COR-L47 (cell line): ENCODE measurements at places on chromosomes 2 and 18.

- DNase-seq = no peak
Measured at GRCh38 chr2:22221006-22221405, 1097.2 kb downstream of the TDRD15 start.

DNA sequence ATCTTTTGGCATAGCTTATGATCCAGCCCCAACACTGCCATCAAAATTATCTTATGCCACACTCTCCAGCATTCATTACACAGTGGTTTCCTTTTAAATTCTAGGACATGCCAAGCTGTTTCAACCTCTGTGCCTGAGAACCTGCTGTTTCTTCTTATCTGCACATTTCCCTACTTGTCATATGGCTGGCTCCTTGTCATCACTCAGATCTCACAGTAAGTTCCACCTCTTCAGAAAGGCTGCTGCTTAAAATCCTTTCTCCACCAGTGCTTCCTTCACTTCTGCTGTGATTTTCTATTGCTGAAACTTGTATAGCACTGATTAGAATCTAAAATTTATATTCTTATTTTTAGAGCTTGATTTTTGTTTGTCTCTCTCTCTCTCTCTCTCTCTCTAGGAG, 43.4 kb downstream of the MC4R start:
- no peak for DNase-seq

GRCh38 chr2:98473995-98474780, 29.5 kb downstream of the INPP4A start:
- DNase-seq = no peak

DNA sequence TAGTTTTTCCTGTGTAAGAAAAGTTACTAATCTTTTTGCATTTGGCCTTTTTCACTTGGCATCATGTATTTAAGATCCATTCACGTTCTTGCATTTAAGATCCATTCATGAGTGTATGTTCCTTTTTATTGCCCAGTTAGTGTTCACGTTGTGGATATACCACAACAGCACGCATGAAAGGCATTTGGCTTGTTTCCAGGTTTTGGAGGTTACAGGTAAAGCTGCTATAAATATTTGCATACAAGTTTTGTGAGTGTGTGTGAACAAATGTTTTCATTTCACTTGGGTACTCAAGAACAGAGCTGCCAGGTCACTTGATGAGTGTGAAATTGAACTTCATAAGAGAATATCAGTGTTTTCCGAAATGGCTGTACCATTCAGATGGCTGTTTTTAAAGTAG, 121.2 kb downstream of the CCBE1 start:
- DNase-seq = no peak

DNA sequence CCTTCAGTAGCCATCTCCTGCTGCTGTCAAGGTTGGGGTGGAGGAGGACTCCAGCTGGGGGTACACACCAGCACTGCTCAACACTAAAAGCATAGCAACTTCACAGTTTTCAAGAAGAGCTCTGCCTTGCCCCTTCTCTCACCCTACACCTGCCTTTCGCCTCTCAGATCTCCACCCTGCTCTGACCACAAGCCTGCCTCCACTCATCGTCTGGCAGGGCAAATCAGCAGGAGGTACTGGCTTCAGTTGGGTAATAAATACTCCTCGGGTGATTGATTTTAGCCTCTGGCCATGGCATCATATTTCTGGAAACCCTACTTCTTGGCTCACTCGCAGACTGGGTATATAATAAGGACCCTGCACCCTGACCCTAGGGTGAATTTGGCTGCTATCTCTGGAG, 3.1 kb upstream of the PRKAG3 start:
- no peak for DNase-seq

DNA sequence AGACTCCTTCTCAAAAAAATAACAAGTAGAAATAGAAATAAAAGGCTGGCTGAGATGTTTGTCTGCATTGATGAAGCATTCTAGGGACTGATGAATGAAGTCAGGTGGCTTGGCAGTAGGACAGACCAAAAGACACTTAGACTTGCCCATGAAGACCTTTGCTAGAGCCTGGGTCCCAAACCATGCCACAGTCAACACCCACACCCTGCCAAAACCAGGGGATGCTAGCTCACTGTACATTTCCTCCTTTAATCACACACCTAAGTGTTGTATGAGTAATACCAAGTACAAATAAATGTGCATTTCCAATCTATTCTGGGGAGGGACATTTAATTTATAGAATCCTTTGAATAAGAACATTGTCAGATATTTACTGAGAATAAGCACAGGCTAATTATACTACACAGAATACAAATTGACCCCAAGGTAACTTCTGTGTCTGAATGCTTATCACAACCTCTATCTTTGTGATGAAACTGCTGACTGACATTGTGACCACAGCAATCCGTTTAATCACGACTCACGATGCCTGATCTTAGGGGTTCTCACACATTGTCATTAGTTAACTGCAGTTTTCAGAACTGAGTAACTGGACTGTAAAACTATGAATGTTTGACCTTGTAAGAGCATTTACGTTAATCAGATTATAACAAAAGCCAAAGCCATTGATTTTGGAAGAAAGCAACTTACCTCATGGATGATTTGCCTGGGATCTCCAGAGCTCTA, 10.5 kb upstream of the NOL10 start:
- no peak for DNase-seq

- no peak for DNase-seq
Measured at GRCh38 chr2:84858123-84858522, 22.8 kb downstream of the TRABD2A start.

GRCh38 chr2:141941210-141941714, 189.6 kb downstream of the LRP1B start:
- no peak for DNase-seq

- peak; percentile 84 for DNase-seq
Measured at GRCh38 chr2:211836409-211836808, 702.2 kb downstream of the ERBB4 start.

- no peak for DNase-seq
Measured at GRCh38 chr2:41903474-41904135, 144.2 kb upstream of the PKDCC start.

GRCh38 chr2:120105360-120105759, 92.5 kb downstream of the EPB41L5 start:
- no peak for DNase-seq

DNA sequence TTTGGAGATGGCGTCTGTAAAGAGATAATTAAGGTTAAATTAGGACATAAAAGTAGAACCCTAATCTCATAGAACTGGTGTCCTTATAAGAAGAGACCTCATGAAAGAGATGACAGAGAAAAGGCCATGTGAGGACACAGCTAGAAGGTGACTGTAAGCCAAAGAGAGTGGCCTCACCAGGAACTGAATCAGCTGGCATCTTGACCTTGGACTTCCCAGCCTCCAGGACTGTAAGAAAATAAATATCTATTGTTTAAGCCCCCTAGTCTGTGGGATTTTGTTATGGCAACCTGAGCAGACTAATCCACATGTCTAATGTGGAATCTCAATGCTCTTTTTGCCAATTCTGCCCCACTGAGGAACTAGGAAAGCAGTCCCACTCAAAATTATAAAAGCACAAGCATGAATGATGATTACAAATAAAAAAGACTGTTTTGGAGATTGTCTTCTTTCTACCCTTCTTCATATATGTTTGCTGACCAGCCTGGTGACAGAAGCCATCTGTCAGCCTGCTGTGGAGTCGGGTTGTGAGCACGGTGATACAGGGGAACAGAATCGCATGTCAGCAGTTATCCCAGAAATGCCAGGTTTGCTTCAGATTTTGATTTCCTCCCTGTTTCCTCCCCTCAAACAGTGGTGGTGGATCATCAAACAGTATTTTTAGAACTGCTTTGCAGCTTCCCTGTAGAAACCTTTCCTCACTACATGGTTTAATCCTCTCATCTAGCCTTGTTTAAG, 54.2 kb downstream of the INPP4A start:
- no peak for DNase-seq

DNA sequence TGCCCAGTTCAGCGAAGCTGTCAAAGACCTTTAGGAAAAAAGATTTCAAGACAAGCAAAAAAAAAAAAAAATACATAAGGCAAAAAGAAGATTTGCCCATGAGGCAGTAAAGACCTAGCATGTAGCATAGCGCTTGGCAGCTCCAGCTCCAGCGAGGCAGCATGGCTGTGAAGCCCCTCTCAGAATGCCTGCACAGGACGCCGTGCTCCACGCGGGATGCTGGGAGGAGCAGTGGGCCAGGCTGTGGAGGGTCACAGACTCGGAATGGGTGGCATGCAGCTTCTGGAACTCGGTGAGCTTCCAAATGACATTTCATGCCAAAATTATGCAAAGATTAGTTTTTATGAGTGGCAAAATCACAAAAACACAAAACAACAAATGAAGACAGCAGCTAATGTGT, 267.3 kb downstream of the ZNF516 start:
- no peak for DNase-seq

- no peak for DNase-seq
Measured at GRCh38 chr2:16023506-16024360, 83.4 kb downstream of the MYCN start.

DNA sequence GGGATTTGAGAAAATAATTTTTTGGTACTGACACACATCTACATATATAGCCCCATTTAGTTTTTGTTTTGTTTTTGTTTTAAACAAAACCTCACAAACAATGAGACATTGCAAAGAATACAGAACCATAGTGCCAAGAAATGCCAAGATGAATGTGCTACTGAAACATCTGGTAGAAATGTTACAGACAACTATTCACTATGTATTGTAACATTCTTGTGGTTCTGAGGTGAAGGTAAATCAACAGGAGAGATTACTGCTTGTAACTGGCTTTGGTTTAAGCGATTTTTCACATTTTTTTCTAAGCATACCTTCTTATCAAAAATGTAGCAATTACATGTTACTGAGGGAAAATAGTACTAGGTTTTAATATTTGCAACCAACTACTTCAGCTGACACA, 281.3 kb downstream of the ZNF804A start:
- DNase-seq = no peak

GRCh38 chr2:166180951-166181812, 53.4 kb upstream of the SCN1A start:
- peak; percentile 80 for DNase-seq

GRCh38 chr18:42792731-42793130, 322.8 kb downstream of the RIT2 start:
- DNase-seq = no peak

DNA sequence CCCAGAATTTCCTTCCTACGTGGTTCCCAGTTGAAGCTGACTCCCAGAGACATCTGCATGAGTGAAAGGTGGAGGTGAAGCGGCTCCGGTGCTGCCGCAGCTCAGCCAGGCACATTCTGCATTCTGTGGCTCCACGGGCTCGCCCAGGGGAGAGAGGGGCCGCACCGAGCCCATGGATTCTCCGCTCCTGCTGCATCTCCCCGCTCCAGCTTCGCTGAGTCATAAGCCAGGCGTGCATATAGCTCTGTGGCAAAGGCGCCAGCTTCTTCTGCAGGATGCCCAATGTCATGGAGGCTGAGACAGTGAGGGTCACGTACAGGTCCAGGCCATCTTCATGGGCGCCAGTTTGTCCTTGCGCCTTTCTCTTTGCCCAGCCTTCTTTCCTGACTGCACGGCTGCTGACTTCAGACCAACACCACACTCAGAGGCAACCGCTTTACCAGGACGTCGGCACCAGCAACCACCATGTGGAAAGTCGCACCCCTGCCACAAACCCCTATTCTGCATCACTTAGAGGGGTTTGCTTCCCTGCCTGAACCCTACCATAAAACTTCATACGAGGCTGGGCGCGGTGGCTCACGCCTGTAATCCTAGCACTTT, 215.7 kb downstream of the MGAT5 start:
- DNase-seq = no peak

- DNase-seq = no peak
Measured at GRCh38 chr2:215900203-215900611, 113.1 kb downstream of the MREG start.

- no peak for DNase-seq
Measured at GRCh38 chr2:234851451-234851850, 100.4 kb upstream of the SH3BP4 start.

DNA sequence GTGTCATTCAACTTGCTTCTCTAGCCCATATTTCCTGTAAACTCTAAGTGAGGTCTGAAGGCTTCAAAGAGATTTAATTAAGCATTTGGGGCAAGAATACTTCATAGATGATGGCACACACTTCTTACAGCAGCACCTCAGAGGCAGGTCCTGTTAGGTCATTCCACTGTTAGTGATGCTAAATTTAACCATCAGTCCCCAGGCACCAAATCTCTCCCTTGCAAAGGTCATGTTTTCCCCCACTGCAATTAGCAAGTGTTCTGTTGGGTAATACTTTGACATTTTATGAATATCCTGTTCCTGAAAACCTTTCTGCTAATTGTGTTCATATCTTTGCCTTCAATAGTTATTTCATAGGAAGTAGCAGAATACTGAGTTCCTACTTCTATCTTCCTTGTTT, 117.0 kb downstream of the STK39 start:
- no peak for DNase-seq

- DNase-seq = no peak
Measured at GRCh38 chr18:64806232-64806631, 657.3 kb upstream of the LINC00305 start.

- DNase-seq = no peak
Measured at GRCh38 chr2:25740810-25741381, 67.5 kb upstream of the DTNB start.

DNA sequence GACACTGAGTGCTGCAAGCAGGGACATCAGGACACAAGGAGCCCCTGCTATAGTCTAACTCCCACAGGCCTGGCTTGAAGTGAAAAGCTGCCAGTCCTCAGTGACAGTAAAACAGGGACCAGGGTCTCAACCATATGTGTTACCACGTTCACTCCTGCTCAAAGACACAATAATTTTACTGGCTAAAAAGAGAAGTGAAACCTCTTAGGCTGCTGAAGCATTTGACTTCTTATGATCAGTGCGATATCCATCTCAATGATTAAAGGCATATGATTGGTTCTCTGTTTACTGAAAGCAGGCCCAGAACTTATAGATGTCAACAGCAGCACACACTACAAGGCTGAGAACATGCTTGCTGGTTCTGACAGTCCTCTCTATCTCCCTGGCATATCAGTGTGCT, 129.8 kb upstream of the LMAN1 start:
- no peak for DNase-seq

DNA sequence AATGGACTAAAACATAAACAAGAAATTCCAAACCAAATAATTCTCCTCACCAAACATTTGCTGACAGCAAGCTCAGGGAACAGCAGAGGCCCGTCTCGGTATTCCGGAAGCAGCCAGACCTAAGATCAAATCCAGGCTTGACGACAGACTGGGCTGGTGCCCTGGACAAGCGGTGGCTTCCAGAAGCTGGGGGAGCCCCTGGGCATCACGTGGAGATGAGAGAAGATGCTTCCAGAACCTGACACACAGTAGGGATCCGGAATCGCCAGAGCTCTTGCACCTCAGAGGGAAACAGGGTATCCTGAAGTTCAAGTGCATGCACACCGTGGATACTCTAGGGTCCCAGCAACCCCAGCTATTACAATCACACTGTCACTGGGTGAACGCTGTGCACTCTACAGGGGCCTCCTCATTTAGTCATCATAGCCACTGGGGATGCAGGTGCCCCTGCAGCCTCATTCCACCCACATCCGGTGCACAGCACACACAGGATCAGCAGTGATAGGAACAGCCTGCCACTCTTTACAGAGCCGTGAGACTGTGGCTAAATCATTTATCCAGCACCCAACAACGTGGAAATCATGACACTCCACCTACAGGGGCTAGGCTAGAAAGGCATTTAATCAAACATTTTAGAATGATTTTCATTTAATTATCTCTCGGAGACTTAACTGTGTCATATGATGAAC, 102.6 kb downstream of the HDAC4 start:
- no peak for DNase-seq

- no peak for DNase-seq
Measured at GRCh38 chr2:118493213-118493612, 354.2 kb downstream of the EN1 start.

- no peak for DNase-seq
Measured at GRCh38 chr2:180219491-180219890, 212.4 kb upstream of the CWC22 start.

GRCh38 chr2:112474844-112475486, 7.0 kb upstream of the TTL start:
- DNase-seq = no peak
